ENCODE measurements at places on chromosomes 1 and 21.

DNA sequence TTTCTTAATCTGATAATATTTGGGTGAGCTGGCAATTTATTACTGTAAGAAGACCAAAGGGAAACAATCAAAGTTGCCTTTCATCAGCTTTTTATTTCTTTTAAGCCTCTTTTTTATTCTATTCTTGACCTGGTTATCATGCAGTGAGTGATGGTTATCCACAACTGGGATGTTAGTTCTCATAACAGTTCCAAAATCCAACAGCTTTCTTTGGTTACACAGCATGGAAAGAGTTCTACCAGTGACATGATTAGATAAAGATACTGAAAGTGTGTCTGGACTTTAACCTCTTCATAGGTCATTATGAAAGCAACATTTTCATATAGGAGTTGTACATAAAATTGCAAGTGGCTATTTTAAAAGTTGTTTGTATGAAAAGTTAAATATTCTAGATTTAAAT is 163.0 kb downstream of the SYT2 start:
- DNase-seq, result no peak

- DNase-seq, result no peak
Observed at GRCh38 chr1:214452152-214452784, 99.1 kb downstream of the PTPN14 start.

GRCh38 chr21:34844924-34845238 is 176.1 kb downstream of the CLIC6 start:
- no peak for DNase-seq

DNA sequence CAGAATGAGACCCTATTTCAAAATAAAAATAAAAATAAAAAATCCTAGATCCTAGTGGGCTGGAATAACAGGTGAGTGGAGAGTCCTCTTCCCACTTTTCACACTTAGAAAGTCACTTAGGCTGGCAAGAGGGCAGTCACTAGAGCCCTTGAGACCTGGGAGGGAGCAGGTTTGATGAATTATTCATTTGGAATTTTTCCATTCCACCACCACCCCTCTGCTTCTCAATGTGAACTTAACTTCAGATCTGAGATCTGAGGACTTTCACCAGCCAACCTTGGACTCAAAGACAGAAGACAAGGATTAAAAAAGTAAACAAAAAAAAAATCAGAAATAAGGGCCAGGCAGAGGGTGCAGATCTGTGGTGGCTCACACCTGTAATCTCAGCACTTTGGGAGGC is 16.5 kb downstream of the AKR7A3 start:
- DNase-seq, result no peak

- DNase-seq, result no peak
Observed at GRCh38 chr1:55696181-55696754, 481.1 kb upstream of the USP24 start.

DNA sequence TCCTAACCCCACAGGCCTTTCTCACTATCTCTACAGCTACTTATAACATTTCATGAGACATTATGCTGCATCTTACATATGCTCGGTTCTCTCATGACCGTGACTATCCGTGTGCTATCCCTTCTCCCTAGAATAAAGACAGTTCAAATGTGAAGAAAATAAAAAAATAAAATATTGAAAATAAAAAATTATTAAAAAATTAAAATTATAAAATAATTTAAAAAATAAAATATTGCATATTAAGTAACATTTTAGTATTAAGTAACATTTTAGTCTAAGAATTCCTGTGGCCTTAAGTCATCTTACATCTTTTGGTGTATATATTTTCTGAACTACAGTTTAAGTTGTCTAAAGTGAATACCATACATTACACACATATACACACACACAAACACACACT is 415.5 kb downstream of the DPYD start:
- no peak for DNase-seq

- no peak for DNase-seq
Observed at GRCh38 chr1:64759968-64760367, 15.1 kb downstream of the RAVER2 start.

GRCh38 chr1:2412773-2413494 is 570 bp upstream of the PEX10 start:
- no peak for DNase-seq

DNA sequence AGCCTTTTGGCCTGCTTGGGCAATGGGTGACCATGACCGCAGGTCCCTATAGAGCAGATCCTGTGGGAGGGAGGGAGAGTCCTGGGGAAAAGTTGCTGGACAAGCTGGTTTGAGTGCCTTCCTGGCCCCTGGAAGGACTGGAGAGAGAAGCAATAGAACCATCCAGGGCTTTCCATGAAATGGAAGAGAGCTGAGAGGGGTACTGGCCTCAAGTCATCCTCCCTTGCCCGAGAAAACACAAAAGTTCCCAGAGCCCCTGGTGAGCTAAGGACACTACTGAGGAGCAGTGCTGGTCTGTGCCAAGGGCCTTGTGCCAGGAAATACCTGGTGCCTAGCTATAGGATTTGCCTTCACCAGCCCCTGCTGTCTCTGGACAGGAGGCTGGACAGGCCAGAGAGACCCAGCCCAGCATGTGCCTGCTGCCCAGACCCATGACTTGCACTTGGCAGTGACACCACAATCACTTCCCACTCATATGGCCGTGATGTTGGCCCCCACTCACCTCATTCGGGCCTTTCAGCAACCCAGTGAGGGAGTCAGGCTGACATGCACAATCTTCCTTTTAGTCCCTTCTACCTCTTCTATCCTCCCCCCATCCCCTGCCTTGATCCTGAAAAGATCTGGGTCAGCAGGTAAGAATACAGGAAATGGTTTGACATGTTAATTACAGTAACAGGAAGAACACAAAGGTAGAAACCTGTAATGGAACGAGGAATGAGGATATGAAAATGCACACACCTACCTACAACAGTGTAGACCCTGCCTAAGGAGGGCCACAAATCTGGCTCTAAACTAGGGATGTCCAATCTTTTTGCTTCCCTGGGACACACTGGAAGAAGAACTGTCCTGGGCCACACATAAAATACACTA is 7.0 kb downstream of the SH3BP5L start:
- no peak for DNase-seq
